ENCODE measurements at places on chromosomes 12 and 14. TPM values are rescaled to one million over a fixed set of nuclear protein-coding genes. Genes with fewer than 3 reads are reported as not detected.

The BDKRB2 gene
- polyA plus RNA-seq, result 60.9 TPM

DNA sequence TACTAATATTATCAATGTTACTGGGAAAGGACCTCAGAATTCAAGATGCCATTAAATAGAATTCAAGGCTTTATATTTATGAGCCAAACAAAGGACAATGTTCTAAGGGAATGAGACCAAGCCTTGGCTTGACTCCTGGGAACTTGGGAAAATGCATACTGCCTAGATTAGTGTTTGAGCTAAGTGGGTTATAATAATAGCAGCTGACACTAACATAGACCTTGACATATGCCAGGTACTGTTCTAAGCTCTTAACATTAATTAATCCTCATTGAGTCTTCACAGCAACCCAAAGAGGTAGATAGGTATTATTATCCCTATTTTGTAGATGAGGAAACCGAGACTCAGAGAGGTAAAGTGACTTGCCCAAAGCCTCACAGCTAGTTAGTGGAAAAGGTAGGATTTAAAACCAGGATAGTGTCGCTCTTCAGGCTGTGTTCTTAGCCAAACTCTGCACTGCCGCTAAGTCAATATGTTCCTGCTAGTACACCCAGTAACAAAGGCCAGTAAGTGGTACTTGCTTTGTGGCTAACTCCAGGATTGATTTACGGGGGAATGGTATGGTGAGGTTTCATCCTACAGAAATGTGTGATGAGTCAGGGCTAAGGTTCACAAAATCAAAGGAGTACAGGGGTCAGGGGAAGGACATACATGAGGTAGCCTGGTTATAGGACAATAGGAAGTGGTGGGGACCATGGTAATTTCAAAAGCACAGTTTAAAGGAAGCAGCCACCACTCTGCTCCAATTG is 35.8 kb upstream of the PRKAB1 start:
- no peak for DNase-seq

The KLHDC1 gene
- polyA plus RNA-seq, result 0.51 TPM

The OR6C6 gene
- polyA plus RNA-seq, result not detected

GRCh38 chr12:64009321-64010068 is 165.0 kb downstream of the SRGAP1 start:
- DNase-seq, result no peak

- DNase-seq, result no peak
Observed at GRCh38 chr12:94813314-94813713, 163.0 kb upstream of the TMCC3 start.

DNA sequence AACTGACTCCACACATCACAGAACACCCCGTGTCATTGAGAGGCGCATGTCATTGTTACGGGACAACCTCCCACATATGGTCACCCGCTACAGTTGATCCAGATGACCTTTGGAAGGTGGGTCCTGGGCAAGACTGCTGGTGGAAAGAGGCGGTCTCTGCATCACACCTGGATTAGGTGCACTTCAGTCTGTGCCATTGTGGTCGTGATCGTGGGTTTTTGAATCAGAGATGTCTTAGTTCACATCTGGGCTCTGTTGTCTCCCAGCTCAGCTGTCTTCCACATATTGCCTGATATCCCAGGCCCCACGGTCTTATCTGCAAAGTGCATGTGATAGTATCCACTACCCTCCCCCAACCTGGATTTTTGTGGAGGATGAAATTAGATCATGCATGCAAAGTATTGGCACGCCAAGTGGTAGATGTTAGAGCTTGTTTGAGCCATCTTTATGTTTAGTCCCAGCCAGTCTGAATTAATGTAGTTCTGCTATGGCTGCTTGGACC is 208.7 kb upstream of the FOXN3 start:
- DNase-seq, result no peak
